ENCODE measurements at places on chromosomes 1 and 21.

DNA sequence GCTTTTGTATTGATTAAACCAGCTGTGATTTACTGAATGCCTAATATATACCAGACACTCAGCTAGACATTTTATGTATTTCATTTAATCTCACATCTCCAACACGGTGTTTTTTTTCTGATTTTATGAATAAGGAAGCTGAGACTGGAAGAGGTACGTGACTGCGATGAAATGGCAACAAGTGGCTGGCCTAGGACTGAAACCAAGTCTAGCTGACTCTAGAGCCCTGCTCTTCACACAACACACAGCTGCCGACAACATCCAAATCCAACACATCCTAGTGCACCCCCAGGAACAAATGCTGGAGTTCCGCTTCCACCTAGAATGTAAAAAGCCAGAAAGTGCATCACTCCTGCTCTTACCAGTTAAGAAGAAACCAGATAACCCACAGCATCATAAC lies 10.7 kb upstream of the TOMM20 start:
- no peak for DNase-seq

- peak; percentile 21 for DNase-seq
Measured at GRCh38 chr1:227934476-227935313, 13.0 kb downstream of the WNT9A start.

GRCh38 chr1:25996966-25997827 lies 666 bp downstream of the PAFAH2 start:
- DNase-seq, result peak; percentile 76

DNA sequence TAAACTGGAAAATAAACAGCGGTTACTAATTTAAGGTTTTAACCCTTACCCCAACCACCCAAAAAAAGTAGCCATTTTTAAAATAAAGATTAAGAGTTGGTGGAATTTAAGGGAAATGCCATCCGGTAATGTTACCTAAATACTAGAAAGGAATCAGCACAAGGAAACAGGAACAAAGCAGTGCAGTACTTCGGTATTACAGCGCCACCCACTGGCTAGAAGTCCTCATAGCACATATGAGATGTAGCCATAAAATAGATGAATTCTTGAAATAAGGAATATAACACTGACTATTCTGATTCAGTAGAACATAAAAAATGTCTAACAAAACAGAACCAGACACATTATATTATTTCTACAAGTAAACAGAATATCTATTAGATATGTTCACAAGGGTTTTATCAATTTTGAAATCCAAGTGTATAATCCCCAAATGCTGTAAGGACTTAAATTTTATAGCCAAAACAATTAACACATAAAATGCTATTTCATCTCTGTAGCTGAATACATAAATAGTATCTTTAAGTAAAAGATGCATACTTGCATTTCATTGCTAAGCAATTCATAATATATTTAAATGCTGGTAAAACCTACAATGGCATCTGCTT lies 58.8 kb downstream of the FRRS1 start:
- peak; percentile 49 for DNase-seq

DNA sequence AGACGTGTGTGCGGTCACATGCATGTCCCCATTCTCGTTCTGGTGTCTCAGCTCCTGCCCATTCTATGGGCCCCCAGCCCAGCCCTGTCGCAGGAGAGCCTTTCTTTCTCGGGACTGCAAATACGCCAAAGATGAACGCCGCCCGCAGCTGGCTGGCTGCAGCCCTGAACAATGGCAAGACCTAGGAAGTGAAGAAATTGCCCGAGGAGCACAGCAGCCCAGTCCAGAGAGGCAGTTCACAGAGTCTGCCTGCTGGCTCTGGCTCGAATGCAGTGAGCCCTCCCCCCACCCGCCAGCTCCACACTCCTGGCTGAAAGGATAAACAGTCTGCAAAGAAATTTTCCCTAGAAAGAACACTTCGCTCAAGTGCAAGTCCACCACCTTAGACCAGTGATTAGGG lies 23.3 kb downstream of the PAX7 start:
- no peak for DNase-seq

DNA sequence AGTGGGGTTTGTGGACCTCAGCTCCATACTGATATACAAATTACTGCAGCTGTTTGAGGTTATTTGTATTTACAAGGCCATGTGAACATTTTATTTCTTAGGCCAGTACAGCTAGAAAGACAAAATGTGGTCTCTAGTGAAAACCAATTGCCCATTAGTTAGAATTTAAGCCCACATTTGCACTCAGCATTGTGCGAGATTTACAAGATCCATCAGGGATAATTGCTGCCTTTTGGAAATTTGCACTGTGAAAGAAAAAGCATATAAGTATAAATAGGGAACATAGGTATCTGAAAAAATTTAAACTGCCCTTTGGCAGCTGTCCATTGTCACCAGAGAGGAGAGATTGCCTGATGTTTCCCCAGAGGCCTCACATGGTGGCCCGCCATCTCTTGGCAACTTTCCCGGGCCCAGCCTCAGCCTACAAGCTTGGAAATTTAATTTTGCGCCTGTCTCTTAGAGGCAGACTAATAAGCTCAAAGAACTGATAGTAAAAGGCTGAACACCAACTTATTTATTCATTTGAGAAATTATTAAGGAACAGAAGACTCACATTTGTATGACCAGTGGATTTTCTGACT lies 120.7 kb downstream of the MAP3K21 start:
- DNase-seq, result no peak

DNA sequence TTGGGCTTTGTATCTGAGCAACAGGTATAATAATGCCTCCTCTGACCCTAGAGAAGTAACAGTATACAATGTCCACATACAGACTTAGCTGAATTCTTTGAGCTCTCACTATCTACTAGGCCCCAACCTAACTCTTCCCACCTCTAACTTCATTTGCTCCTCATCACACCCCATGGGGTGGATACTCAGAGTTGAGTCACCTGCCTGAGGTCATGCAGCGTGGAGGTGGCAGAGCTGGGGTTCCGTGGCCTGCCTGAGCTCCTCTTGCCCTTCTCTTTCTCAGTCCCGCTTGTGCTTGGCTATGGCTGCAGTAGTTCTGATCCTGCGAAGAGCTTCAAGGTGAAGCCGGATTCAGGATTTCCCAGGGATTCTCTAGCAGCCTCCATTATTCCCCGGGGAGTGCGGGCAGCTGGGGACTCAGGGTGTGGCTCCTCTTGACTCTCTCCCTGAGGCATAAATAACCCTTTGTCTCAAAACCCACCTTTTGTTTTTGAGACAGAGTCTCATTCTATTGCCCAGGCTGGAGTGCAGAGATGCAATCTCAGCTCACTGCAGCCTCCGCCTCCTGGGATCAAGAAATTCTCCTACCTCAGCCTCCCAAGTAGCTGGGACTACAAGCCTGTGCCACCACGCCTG lies 29.9 kb upstream of the ACTL8 start:
- no peak for DNase-seq

GRCh38 chr1:85606414-85606800 lies 25.8 kb downstream of the CCN1 start:
- no peak for DNase-seq

DNA sequence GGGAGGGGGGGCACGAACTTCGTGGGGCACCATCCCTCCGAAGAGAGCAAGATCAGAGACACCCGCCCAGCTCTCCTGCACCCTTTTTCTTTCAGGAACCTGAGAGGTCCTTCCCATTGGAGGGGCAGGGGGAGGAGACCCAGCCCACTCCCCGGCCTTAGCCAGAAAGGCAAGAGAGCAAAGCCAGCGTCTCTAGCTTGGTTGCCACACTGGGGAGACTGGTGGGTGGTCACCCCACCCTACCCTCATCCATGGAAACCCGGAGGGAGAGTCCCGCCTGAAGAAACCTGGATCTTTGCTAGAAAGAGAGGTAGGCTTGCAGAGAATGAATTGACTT lies 246 bp downstream of the ATP2B4 start:
- no peak for DNase-seq

GRCh38 chr1:24897263-24898151 lies 32.6 kb downstream of the RUNX3 start:
- DNase-seq, result no peak

DNA sequence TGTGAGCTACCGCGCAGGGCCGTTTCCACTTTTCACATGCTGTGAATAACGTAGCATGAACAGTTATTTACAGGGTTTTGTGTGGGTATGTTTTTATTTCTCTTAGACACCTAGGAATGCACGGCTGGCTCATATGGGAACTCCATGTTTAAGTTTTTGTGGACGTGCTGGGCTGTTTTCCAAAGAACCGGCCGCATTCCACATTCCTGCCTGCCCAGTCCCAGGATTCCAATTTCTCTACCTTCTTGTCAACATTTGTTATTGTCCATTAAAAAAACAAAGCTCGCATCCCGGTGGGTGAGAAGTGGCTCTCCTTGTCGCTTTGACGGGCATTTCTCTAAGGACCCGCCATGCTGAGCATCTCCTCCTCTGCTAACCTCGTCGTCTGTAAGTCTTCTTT lies 47.1 kb upstream of the LRRC3 start:
- DNase-seq, result no peak

GRCh38 chr21:37032293-37032692 lies 25.8 kb downstream of the RIPPLY3 start:
- DNase-seq, result no peak
